ENCODE measurements at places on chromosomes 12 and 14.

DNA sequence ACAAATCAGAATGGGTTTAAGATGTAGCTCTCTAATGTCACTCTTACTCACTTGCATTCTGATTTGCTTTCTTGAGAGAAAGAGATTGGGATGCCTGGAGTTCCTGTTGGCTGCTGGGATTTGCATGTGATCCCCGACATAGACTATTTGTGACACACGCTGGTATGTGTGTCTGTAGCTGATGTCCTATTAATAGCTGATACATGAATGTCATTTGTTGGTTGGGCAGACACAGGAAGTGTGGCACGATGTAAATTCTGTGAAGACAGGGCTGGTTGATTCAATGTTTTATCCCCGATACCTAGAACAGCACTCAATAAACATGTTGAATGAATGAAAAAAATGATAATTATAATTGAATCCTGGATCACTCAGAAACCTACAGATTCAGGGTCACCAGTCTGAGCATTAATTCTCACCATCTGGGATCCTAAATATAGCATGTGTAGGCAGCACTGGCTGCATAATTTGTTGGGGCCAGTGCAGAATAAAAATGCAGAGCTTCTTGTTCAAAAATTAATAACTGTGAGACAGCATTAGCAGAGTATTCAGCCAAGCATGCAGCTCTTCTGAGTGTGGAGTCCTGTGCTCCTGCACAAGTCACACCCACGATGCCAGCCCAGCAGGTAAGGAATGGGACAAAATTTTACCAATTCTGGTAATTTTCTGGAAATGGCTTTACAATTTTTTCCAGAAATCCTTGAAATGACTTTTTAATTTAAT lies 35.5 kb upstream of the SOCS2 start:
- DNase-seq: no peak

DNA sequence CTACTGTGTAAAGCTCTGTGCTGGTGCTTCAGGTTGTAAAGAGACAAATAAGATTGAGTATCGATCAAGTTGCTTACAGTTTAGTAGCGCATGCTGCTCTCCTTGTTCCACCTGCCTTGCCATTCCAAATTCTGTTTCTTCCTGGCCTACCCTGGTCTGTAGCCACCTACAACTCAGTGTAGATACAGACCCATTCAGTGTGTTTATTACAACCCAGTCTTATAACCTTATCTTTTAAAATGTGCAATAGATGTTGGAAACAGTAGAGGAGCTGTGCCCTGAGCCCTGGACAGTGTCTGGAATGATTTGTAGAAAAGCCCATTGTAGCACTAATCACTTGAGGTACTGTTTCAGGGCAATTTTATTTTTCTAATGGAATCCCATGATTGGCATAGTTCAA lies 68.5 kb downstream of the DIP2B start:
- DNase-seq: no peak

DNA sequence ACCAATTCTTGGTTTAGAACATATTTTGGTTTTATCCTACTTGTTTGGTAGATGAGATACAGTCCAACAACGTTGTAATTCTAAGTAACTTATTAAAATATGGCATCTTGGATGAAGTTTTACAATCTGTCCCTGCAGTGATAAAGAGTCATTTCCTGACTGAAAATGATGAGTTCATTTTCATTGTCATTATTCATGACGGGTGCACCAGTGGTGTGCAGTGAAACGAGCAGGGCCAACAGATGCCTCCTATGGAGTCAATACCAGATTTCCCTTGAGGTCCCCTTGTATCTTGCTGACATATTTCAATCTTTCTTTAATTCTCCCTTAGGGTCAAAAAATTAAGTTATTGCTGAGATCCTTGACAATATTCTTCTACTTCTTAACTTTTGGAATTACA lies 438.5 kb downstream of the LRIG3 start:
- DNase-seq: no peak

DNA sequence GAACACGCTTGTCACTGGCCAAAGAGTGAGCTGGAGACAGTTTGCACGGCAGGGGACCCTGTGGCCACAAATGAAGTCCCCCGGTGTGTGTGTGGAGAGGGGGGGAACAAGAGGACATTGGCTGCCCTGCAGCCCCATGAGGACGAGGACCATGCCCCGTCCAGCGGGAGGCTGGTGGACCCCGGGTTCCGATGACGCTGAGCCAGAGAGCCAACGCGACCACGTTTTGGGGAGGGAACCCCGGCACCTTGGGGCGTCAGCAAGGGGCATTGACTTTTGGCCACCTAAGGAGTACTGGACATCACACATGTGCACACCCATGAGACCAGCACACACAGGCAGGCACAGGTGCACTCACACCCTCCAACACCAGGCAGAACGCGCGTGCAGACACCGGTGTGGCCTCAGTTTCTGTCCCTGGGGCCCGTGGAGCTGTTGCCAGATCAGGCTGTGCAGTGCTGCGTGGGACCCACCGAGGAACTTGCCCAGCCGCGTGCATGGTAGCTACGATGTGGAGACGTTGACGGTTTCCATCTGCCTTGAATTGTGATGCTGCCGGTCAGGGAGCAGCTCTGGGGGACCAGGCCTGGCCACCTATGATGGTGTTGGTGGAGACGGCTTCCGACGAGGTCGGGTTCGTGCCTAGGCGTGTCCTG lies 26.5 kb downstream of the NOC4L start:
- no peak for DNase-seq

- no peak for DNase-seq
Measured at GRCh38 chr12:90631591-90632212, 323.3 kb downstream of the CCER1 start.

DNA sequence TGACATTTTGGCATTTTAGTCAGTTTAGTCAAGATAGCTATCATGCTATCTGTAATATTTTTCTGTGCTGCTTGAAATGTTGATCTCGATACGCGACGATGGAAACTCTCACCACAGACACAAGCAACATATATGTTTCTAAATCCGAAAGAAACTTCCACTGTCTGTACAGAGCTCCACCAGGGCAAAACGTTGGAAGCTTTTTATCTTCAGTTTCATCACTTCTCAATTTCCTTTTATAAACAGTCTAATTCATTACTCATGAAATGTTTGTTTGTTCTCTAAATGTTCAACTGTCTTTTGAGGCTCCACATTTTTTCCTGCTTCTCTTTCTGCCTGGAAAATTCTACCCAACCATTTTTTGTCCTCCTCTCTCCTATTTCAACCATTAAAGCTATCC lies 737.6 kb downstream of the SLC16A7 start:
- DNase-seq: no peak

DNA sequence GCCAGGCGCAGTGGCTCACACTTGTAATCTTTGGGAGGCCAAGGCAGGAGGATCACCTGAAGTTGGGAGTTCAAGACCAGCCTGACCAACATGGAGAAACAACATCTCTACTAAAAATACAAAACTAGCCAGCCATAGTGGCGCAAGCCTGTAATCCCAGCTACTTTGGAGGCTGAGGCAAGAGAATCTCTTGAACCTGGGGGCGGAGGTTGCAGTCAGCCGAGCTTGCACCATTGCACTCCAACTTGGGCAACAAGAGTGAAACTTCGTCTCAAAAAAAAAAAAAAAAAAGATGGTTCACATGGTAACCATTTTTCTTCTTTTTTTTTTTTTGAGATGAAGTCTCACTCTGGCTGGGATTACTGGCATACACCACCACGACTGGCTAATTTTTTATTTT lies 35.3 kb downstream of the SLC2A14 start:
- no peak for DNase-seq
